ENCODE measurements at places on chromosomes 4 and X. TPM values are rescaled to one million over a fixed set of nuclear protein-coding genes. Genes with fewer than 3 reads are reported as not detected.

The ANOS1 gene
- total RNA-seq: 14.3 TPM

The RNF212 gene
- total RNA-seq: 3.5 TPM

DNA sequence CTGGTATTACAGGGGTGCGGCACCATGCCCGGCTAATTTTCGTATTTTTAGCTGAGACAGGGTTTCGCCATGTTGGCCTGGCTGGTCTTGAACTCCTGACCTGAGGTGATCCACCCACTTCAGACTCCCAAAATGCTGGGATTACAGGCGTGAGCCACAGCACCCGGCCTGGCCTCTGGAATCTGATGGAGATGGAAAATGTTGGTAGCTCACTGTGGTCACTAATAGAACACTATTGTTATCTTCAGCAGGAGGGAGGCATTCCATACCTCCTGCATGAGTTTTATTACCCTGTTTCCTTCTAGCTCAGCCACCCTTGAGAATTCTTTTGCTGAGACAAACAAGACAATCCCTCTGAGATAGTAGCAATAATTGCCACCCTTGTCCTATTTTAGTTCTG lies 105.0 kb downstream of the SHROOM3 start:
- DNase-seq: no peak

- DNase-seq: no peak
Measured at GRCh38 chr4:56641494-56642051, 39.5 kb downstream of the HOPX start.

The PCDH10 gene
- total RNA-seq: 61.9 TPM

- DNase-seq: no peak
Measured at GRCh38 chr4:176319151-176319703, 539 bp upstream of the SPCS3 start.

The PAGE2 gene
- not detected for total RNA-seq

GRCh38 chrX:47200385-47201150 lies 6.9 kb downstream of the UBA1 start:
- DNase-seq: no peak

- DNase-seq: no peak
Measured at GRCh38 chr4:103493450-103494159, 226.2 kb downstream of the TACR3 start.

- no peak for DNase-seq
Measured at GRCh38 chr4:80172203-80172602, 25.1 kb upstream of the PRDM8 start.

- no peak for DNase-seq
Measured at GRCh38 chr4:184769141-184769765, 35.4 kb upstream of the CENPU start.

- no peak for DNase-seq
Measured at GRCh38 chrX:131217989-131218388, 71.1 kb downstream of the IGSF1 start.

DNA sequence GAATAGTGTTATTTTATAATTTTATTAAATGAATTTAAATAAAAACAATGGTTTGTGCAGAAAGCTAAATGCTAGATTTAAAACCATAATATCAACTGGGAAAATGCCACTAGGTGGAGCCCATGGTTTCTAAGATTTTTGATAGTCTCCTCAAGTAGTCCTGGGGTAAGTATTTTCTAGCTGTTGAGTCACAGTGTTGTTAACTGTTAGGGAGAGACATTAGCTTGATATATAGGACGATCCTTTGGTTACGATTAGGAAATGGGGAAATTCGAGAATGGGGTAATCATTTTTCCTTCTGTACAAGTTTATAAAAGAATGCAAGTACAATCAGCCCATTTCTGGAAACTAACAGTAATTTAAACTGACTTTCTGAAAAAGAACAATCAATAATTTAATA lies 378.4 kb downstream of the ANKRD50 start:
- no peak for DNase-seq

The HMGB3 gene
- total RNA-seq: 108 TPM

GRCh38 chrX:19388064-19388679 lies 44.4 kb downstream of the PDHA1 start:
- DNase-seq: no peak

- no peak for DNase-seq
Measured at GRCh38 chr4:144223149-144223548, 82.6 kb upstream of the GYPA start.

DNA sequence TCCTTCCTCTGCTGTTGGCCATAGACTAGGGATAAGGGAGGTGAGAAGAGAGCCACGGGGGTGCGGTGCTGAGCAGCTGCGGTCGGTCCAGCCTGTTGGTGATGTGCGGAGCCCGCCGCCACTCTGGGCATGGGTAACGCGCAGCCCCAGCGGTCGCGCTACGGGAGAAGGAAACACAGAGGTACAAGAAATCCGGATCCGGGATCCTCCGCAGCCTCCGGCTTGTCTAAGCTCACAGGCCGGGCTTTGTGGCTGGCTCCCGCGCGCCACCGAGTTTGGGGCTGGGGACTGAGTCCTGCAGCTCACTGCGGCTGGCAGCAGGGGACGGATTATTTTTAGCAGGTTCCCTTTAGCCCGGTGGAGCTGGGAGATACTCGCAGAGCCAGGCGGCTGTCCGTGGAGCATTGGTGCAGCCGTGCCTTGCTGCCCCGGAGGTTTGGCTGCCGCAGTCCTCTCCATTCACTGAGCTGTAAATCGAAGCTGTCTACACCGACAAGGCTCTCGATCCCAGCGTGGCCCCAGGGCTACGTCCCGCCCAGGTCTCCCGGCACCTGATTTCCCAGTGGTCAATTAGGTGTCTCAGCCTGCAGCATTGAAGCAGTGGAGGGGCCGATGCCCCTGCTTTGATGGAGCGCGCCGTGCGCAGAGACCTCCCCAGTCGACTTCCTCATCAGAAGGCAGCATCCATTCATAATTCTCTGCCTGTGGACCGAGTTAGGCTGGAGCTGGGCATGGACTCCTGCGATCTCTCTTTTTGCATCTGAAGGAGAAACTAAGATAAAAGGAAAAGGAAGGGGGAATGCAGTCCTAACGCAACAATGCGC lies 81.9 kb upstream of the SCML1 start:
- DNase-seq: no peak

DNA sequence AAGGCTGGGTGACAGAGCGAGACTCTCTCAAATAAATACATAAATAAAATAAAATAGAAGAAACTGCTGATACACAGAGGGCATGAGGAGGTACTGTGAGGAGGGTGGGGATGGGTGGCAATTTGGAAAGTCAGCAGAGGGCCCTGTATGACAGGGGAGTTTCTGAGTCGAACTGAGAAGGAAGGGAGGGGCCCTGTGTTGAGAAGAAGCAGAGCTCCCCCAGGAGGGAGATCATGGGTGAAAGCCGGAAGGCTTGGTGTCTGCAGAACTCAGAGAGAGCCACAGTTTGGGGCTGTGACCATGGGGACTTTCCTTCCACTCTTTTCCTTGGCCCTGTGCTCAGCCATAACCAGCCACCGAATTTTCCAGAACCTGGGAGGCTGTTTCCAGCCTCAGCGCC lies 24.8 kb upstream of the AFAP1 start:
- no peak for DNase-seq

- DNase-seq: no peak
Measured at GRCh38 chr4:99856166-99856565, 38.1 kb downstream of the LAMTOR3 start.

The APELA gene
- total RNA-seq: 0.26 TPM

DNA sequence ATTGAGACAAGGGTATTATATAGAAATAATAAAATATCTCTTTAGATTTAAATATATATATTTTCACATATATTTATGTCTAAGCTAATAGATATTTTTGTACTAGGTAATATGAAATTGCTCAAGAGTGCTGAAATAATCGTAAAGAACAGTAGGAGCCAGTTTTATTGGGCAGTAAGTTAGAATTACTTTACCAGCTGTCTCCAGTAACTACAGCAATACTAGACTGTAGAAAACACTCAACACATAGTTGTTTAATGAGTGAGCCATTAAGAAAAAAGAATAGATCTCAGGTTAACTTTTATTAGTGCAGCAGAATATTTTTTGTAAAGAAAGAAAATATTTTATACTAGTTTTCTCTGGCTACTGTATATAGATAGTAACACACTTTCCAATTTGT lies 715.2 kb downstream of the TRIML1 start:
- DNase-seq: no peak

- no peak for DNase-seq
Measured at GRCh38 chrX:7133050-7133440, 14.5 kb upstream of the STS start.

The FAM149A gene
- total RNA-seq: 9.9 TPM

DNA sequence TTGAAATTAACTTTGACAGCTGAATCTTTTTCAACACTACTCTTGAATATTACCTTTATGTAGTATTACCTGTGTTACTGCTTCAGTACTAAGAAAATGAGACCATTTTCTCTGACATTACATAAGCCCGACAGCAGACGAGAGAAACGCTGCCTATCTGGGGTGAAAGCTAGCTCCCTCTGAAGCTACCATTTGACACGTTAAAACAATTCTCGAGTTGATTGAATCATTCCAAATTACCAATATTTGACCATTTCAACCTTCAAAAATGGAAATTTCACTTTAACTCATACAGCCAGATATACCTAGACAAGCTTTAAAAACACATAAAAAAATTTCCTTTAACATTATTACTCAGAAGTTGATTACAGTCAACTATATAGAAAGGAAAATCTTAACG lies 836 bp downstream of the GPM6A start:
- no peak for DNase-seq

The SYTL4 gene
- total RNA-seq: 4.0 TPM

DNA sequence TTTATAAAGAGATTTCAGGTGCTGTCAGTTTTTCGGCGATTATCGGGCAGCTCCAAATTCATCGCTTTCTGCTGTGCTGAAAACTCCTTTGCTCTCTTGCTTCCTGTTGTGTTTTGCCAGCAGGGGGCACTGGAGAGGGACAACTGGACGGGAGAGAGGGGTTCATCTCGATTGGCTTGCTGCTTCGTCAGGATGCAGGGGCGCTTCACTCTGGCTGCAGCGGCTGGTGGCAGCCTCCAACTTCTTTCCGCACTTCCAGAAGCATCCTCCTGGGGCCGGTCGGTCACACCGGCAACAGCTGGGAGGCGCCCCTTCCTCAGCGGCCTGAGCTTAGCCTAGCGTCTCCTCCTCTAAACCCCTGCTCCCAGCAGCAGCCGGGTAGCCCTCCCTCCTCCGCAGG lies 29.5 kb downstream of the MSL3 start:
- DNase-seq: no peak

The ANKRD50 gene
- total RNA-seq: 18.6 TPM

DNA sequence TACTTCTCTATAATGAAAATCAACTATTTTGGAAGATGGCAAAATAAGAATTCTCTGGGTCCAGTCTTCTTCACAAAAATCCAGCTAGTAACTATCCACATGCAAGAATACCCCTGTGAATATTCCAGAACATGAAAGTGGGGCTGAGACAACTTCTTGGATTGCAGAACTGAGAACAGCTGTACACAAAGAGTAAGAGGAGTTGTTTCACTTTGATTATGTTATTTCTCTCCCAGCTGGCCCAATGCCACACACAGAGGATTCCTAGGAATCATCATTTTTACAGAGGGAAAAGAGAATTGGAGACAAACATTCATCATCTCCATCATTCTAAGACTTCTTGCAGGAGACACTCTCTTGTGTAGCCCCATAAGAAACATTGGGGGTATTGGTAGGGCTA lies 782.2 kb upstream of the LCORL start:
- no peak for DNase-seq

The CSAG3 gene
- 0.40 TPM for total RNA-seq

The LINC00632 gene
- total RNA-seq: 107 TPM

The TMEM187 gene
- total RNA-seq: 15.2 TPM

DNA sequence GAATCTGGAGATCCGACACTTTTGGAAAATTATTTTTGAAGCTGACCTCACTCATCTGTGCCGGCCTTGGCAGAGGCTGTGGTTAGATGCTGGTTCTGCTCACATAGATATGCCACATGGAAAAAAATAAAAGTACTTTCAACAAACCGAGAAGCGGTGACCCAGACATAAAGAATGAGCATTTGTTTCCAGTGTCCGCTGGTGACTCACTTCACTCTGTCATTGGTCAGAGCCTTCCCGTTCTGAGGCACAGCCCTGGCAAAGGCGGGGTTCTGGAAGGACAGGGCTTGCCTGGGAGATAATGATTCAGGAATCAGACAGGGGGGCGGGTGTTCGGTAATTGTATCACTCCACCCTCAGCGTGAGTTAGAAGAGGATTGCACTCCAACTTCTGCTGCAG lies 172.4 kb upstream of the MXRA5 start:
- no peak for DNase-seq

GRCh38 chrX:9356846-9357245 lies 108.0 kb upstream of the TBL1X start:
- no peak for DNase-seq

The FDCSP gene
- total RNA-seq: not detected

The BRS3 gene
- total RNA-seq: 0.10 TPM

GRCh38 chrX:115702982-115703381 lies 142.0 kb downstream of the PLS3 start:
- no peak for DNase-seq

- DNase-seq: no peak
Measured at GRCh38 chr4:143352720-143353119, 16.0 kb downstream of the GAB1 start.

The EGF gene
- total RNA-seq: 65.1 TPM

- DNase-seq: no peak
Measured at GRCh38 chrX:37854148-37854547, 6.8 kb upstream of the DYNLT3 start.

The RTL9 gene
- total RNA-seq: 0.39 TPM

The ZXDA gene
- 3.5 TPM for total RNA-seq

DNA sequence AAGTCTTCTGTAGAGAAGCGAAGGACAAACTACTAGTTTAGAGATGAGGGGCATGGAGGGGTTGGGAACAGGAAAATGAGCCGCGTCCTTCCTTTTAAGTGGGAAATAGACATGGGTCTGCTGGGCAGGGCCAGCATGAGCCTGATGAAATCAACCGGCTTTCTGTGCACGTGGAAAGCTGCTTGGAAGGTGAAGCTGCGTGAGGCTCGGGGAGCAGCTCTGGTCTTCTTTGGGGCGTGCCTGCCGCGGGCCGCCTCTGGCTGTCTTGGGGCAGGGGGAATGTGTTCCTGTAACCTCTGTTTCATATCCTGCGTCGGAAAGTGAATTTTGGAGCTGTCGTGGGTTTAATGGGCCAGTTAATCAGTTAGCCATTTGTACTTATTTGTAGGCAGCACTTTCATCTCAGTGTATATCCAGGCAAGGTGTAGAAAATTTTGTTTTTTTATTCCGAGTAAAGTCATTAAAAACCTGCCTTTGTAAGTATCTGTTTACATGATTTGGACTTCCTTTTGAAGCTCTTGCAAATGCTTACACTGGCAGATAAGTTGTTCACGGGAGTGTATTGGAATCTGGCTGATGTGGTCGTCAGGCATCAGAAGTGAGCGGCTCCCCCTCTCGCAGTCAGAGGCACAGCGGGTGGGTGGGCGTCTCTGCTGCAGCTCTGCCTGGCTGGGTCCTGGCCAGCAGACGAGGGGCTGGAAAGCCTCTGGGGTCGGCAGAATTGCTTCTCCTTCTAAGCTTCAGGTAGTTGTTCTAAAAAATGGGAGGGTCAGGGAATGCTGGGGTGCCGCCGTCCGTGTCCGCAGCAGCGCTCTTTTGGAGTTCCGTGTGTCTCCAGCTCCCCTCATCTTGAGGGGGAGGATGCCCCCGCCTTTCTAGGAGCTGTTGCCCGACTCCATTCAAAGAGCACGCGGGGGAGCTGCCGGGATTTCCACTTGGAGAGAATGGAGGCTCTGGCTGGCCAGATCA lies 70.5 kb upstream of the HGFAC start:
- DNase-seq: no peak

The PPP4R3C gene
- total RNA-seq: not detected

GRCh38 chr4:153127760-153128494 lies 76.3 kb upstream of the TRIM2 start:
- DNase-seq: peak; percentile 91

The CHST7 gene
- 1.2 TPM for total RNA-seq

The SPANXD gene
- total RNA-seq: not detected

- no peak for DNase-seq
Measured at GRCh38 chrX:133869270-133869669, 116.1 kb downstream of the GPC3 start.

The HSD17B13 gene
- total RNA-seq: 0.12 TPM

The RHOXF2 gene
- not detected for total RNA-seq

All from type B pancreatic cell (in vitro differentiated cells).